Prostate gland (tissue), 2 donors: ENCODE measurements at places on chromosomes 12 and 14. TPM values are rescaled to one million over a fixed set of nuclear protein-coding genes. Genes with fewer than 3 reads are reported as not detected.

- H3K27me3 ChIP-seq, result no peaks in the 10 kb centered on the region
- H3K4me3 ChIP-seq, result no peak overlapping the region
- no peak overlapping the region for H3K27ac ChIP-seq
These were observed 84.8 kb downstream of the PTPN11 start for GRCh38 chr12:112503512-112503911.

DNA sequence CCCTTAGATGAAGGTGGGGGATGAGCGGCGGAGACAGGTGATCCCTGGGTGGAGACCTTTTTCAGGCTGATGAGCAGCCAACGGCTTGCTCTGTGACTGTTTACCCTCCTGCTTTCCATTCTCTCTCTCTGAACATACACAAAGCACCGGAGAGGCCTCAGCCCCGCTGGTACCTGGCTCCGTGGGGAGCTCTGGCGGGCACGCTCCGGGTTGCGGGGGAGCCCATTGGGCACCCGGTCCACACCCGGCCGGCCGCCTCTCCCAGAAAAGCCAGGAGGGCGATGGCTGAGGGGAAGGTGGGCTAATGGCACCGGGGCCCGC lies 545 bp downstream of the SMARCC2 start:
- DNase-seq, result peak; percentile 13
- peaks cover 10% of the 10 kb centered on the region for H3K36me3 ChIP-seq
- no peaks in the 10 kb centered on the region for H3K27me3 ChIP-seq
- H3K4me3 ChIP-seq, result peak overlapping the region; percentile 82
- no peaks in the 10 kb centered on the region for H3K4me1 ChIP-seq

DNA sequence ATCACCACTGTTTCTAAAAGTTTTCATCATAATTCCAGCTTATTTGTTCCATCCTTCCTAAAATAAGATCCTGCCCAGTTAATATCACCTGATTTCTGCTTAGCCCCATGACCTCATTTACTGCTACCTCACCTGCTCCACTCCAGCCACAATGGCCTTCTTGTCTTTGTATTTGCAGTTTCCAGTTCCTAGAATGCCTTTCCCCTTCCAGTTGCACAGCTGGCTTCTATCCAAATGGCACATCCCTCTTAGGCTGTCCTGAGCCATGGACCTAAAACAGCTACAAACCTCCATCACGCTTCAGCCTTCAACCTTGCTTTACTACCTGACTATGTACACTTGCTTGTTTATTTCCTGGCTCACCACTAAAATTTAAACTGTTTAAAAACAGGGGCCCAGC lies 6.5 kb upstream of the LGMN start:
- no peak for DNase-seq
- H3K36me3 ChIP-seq, result no peaks in the 10 kb centered on the region
- H3K27ac ChIP-seq, result no peak overlapping the region
- H3K4me3 ChIP-seq, result no peak overlapping the region
- H3K4me1 ChIP-seq, result no peaks in the 10 kb centered on the region

GRCh38 chr14:30621354-30621939 lies 672 bp upstream of the SCFD1 start:
- no peaks in the 10 kb centered on the region for H3K27me3 ChIP-seq
- no peaks in the 10 kb centered on the region for H3K36me3 ChIP-seq
- peak overlapping the region; percentile 72 for H3K4me3 ChIP-seq

GRCh38 chr12:62647586-62647985 lies 181.0 kb downstream of the MON2 start:
- no peaks in the 10 kb centered on the region for H3K27me3 ChIP-seq
- H3K27ac ChIP-seq, result no peak overlapping the region
- H3K36me3 ChIP-seq, result no peaks in the 10 kb centered on the region
- no peak for DNase-seq
- no peaks in the 10 kb centered on the region for H3K4me1 ChIP-seq

GRCh38 chr12:47280543-47281300 lies 201.0 kb upstream of the AMIGO2 start:
- H3K27ac ChIP-seq, result no peak overlapping the region
- no peak for DNase-seq
- no peak overlapping the region for H3K4me3 ChIP-seq
- H3K27me3 ChIP-seq, result no peaks in the 10 kb centered on the region

DNA sequence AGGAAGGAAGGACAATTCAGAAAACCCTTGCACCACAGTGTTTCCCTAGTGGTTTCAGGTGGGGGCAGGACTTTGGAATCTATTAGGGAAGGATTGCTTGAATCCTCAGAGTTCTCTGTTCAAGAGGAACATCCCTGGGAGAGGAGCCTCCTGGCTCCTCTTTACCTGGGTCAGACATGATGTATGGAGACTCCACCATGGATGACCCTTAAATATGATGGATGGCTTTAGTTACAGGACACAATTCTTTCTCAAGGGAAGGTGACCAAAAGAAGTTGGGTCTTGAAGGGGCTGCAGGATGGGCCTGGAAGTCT lies 396.6 kb downstream of the NRXN3 start:
- DNase-seq, result no peak
- no peaks in the 10 kb centered on the region for H3K36me3 ChIP-seq
- no peaks in the 10 kb centered on the region for H3K4me1 ChIP-seq
- no peaks in the 10 kb centered on the region for H3K27me3 ChIP-seq
- H3K27ac ChIP-seq, result no peak overlapping the region

DNA sequence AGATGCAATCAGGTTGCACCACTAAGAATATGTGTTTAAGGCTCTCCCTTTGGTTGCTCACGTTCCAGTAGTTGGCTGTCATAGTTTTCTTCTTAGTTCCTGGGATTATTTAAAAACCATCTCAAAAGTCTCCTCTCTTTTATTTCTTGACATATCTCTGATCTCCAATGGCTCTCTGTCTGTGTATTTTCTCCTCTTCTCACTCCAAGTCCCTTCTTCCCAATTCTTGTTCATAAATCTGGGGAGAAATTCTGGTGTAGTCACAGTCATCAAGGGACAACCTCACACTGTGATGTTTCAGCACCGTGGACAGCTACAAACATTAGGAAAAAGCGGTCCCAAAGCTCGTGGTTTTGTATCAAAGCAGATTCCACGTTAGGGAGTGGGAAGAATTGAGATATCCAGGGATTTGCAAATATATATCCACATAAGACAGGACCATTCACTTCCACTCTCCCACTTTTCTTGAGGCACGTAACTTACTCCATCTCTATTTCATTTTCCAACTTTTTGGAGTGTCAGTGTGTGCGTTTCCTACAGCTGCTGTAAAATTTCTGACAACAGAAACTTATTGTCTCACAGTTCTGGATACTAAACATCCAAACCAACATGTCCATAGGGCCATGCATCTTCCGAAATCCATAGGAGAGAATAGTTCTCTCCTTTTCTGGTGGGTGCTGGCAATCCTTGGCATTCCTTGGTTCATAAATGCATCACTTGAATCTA lies 80.6 kb upstream of the TMEM233 start:
- DNase-seq, result no peak
- no peak overlapping the region for H3K27ac ChIP-seq
- no peaks in the 10 kb centered on the region for H3K36me3 ChIP-seq
- no peaks in the 10 kb centered on the region for H3K27me3 ChIP-seq
- H3K4me3 ChIP-seq, result no peak overlapping the region
- no peaks in the 10 kb centered on the region for H3K4me1 ChIP-seq

DNA sequence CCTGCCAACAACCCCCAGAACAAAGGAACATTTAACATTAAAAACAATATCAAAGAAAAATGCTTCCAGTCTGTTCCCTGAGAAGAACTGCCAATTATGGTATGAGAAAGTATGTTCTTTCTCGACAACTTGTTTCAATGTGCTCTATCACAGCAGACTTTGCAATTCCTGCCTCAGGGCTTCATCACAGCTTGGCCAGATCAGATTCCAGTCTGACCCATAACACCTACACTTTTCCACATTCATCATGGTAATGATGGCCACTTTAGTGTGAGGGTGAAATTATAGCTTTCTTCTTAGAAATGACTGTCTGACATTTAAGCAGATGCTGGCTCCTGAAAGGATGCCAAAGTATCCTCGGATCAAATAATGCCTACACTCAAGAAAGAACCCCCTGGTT lies 17.0 kb downstream of the NEK9 start:
- peaks cover 5% of the 10 kb centered on the region for H3K36me3 ChIP-seq
- no peaks in the 10 kb centered on the region for H3K27me3 ChIP-seq
- DNase-seq, result no peak
- H3K27ac ChIP-seq, result no peak overlapping the region

- H3K4me3 ChIP-seq, result peak overlapping the region; percentile 100
- H3K4me1 ChIP-seq, result peaks cover 3% of the 10 kb centered on the region
- DNase-seq, result no peak
- no peaks in the 10 kb centered on the region for H3K27me3 ChIP-seq
- no peaks in the 10 kb centered on the region for H3K36me3 ChIP-seq
- no peak overlapping the region for H3K27ac ChIP-seq
These were observed 1.6 kb downstream of the TMEM260 start for GRCh38 chr14:56581041-56581727.

DNA sequence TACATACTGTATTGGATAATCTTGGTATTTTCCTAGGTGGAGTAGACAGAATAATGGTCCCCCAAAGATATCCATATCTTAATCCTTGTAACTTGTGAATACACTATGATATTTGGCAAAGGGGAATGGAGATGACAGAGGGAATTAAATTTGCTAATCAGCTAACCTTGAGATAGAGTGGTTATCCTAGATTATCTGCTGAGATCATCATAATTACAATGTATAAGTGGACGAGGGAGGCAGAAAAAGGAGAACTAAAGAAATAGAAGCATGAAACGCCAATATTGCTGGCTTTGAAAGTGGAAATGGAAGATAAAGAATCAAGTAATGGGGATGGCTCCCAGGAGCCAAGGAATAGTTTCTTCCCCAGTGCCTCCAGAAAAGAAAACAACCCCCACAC lies 398.7 kb downstream of the NOVA1 start:
- H3K4me1 ChIP-seq, result no peaks in the 10 kb centered on the region
- no peak overlapping the region for H3K27ac ChIP-seq
- H3K27me3 ChIP-seq, result no peaks in the 10 kb centered on the region
- no peak for DNase-seq
- H3K36me3 ChIP-seq, result no peaks in the 10 kb centered on the region

DNA sequence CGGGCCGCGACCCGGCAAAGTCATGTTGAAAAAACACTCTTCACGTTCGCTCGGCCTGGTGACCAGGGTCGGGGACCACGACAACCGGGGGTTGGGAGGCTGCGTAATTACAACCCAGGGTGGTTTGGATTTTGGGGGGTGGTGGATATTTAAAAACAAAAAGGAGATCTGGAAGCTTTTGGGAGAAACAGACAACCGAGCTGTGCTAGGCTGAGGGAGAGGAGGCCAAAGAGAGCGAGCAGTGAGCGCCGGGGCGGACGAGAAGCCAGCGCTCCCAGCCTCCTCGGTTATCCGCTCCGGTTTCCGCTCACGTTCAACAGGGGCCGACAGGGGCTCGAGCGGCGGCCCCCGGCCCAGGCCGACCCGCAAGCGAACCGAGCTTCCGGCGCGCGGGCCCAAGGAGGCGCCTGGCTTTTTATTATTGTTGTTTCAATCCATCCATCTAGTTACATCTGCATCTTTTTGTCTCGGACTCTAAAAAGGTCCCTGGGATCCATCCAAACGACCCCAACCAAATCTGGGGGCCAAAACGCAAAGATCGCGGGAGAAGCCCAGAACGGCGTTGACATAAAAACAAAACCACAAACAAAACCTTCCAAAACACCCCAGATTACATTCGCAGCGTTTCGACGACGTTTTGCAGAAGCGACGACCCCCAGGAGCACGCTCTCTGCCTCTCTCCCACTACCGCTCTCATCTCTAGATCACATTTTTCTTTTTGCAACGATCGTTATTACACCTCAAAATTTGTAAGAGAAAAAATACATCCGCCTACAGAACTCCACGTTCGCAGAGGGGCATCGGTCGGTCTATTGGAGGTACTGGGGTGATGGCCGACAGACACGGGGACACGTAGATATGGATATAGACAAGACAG lies 771 bp downstream of the OTX2 start:
- H3K4me3 ChIP-seq, result no peak overlapping the region
- peaks cover 71% of the 10 kb centered on the region for H3K27me3 ChIP-seq
- H3K4me1 ChIP-seq, result no peaks in the 10 kb centered on the region

- no peaks in the 10 kb centered on the region for H3K4me1 ChIP-seq
- H3K27me3 ChIP-seq, result no peaks in the 10 kb centered on the region
- no peaks in the 10 kb centered on the region for H3K36me3 ChIP-seq
- DNase-seq, result no peak
- H3K4me3 ChIP-seq, result no peak overlapping the region
These were observed 1.9 kb upstream of the OR4E1 start for GRCh38 chr14:21675566-21675965.

GRCh38 chr12:29148911-29149690 lies at the start of gene FAR2:
Gene FAR2, plus strand, starts transcription at chr12:29149278. Its CDS starts 121,172 bp downstream, at chr12:29270450.
- peak within 1 kb of the TSS; percentile 49 for H3K4me3 ChIP-seq
- H3K36me3 ChIP-seq, result no peaks in the 10 kb centered on the region
- DNase-seq, result no peak
- no peaks in the 10 kb centered on the region for H3K27me3 ChIP-seq
- no peaks in the 10 kb centered on the region for H3K4me1 ChIP-seq
- peak within 1 kb of the TSS; percentile 30 for H3K27ac ChIP-seq

DNA sequence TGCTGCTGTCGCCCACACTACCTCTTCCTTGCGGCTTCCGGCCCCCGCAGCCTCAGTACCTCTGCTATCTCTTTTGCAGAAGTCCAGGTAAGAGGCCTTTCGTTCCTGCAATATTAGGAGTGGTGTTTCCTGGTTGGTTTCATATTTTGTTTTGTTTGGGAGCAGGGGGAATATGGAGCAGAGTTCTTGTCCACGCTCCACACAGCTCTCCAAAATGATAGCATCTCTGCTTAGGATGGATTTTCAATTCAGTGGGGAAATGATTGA lies 768 bp downstream of the OXA1L start:
- H3K4me1 ChIP-seq, result no peaks in the 10 kb centered on the region
- no peak for DNase-seq
- H3K27ac ChIP-seq, result peak overlapping the region; percentile 73

DNA sequence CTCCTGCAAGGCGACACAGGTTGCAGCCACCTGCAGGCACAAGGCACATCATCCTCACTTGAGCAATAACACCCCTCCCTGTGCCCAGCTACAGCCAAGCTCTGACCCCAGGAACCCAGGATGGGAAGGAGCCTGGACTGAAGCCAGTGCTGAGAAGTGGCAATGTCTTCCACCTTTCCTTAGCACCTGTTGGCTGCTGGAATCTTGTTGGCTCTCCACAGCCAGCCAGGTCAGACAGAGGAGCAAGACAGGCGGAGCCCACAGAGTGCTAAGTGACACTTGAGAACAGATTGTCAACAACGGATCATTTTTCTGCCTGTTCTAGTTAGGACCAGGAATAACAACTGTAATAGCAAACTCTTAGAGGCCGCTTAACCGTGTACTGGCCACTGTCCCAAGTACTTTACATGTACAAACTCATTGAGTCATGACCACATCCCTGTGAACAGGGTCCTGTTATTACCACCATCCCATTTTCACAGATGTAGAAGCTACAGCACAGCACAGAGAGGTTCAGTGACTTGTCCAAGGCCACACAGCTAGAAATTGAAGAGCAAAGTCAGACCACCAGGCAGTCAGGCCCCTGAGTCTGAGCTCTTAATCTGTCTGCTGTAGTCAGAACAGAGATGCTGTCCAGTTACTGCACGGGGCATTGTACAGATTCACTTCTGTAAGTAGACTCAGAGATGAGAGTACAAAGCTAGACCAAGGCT lies 45.6 kb downstream of the RNFT2 start:
- H3K27ac ChIP-seq, result no peak overlapping the region
- no peaks in the 10 kb centered on the region for H3K27me3 ChIP-seq

GRCh38 chr12:60112763-60113162 lies 516.9 kb downstream of the SLC16A7 start:
- no peak overlapping the region for H3K4me3 ChIP-seq
- no peaks in the 10 kb centered on the region for H3K36me3 ChIP-seq
- DNase-seq, result no peak
- H3K4me1 ChIP-seq, result no peaks in the 10 kb centered on the region
- H3K27ac ChIP-seq, result no peak overlapping the region
- H3K27me3 ChIP-seq, result no peaks in the 10 kb centered on the region

Gene RPGRIP1
- total RNA-seq, result 6.8 TPM

Gene PPP1R36
- total RNA-seq, result 2.0 TPM

Gene INHBC
- 0.46 TPM for total RNA-seq

Gene C12orf60
- total RNA-seq, result 2.6 TPM

Gene KERA
- not detected for total RNA-seq
